Vagina (tissue), 2 donors: ENCODE measurements at places on chromosomes 2 and 18. TPM values are rescaled to one million over a fixed set of nuclear protein-coding genes. Genes with fewer than 3 reads are reported as not detected.
A peak's percentile ranks its signal among the peaks of the same experiment; 100 is the strongest.

GRCh38 chr2:164252568-164253287 is 368.6 kb downstream of the GRB14 start:
- no peaks in the 10 kb centered on the region for H3K27me3 ChIP-seq
- no peak overlapping the region for H3K4me3 ChIP-seq
- no peaks in the 10 kb centered on the region for H3K36me3 ChIP-seq
- no peak for DNase-seq
- H3K4me1 ChIP-seq = no peaks in the 10 kb centered on the region

DNA sequence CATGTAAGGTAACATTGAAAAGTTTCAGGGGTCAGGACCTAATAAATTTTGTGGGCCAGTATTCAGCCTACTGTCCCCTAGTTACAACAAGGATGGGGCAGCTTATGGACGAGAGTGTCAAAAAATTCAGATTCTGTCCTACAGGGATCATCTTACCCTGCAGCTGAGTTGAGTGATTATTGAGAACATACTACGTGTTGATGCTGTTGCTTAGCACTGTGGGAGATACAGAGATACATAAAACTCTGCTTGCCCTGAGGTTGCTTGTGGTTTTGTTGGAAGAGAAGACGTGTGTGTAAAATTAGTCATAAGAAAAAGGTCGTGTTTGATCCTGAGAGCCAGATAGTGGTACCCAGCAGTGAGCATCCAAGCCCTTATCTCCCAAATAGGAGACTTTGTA is 253.2 kb downstream of the NEDD4L start:
- no peak for DNase-seq
- peaks cover 12% of the 10 kb centered on the region for H3K4me1 ChIP-seq
- H3K27me3 ChIP-seq = no peaks in the 10 kb centered on the region
- no peaks in the 10 kb centered on the region for H3K36me3 ChIP-seq
- no peak overlapping the region for H3K27ac ChIP-seq
- H3K4me3 ChIP-seq = no peak overlapping the region

DNA sequence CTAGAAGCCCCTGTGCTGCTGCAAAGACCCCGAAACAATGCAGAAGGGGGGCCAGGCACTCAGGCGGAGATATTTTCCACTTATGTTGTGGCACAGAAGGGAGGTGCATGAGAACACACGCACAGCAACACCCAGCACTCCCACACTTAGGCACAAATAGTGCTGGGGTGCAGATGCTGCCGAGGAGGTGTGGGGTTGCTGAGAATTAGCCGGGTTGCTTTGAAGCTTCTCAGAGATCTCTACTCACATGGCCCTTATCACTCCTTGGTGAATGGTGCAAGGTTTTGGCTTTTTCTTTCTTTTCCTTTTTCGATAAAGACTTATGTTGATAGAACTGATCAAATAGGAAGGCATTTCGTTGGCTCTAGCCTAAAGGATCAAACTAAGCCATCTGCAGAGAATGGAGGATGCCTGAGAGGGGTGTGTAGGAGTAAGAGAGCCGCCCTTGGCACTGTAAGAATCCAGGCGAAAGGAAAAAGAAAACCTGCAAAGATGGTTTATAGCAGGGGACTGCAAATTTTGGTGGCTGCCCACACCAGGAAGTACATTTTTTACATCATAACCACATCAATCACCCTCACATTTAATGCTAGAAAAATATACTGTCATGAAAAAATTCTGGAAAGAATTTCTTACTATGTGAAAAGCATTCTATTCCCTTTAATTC is 27.9 kb upstream of the FHL2 start:
- DNase-seq = no peak
- no peak overlapping the region for H3K4me3 ChIP-seq
- peaks cover 9% of the 10 kb centered on the region for H3K4me1 ChIP-seq
- no peak overlapping the region for H3K27ac ChIP-seq
- no peaks in the 10 kb centered on the region for H3K27me3 ChIP-seq

DNA sequence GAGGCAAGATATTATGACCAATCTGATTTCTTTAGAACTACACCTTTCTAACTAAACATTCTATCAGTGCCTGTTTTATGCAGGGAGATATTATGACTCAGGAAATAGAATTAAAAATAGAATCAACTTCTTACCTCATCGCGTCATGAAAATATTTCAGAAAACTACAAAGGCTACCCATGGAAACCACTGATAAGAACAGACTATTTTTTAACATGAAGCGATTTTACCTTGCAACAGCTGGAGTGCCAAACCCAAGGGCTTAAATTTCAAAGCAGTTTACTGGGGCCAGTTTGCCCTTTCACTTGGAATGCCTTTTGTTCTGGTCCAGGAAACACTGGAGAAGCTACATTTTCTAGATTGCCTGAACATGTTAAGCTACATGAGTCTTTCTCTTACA is 304.8 kb upstream of the CCDC68 start:
- H3K27ac ChIP-seq = no peak overlapping the region
- no peaks in the 10 kb centered on the region for H3K27me3 ChIP-seq
- no peak for DNase-seq

DNA sequence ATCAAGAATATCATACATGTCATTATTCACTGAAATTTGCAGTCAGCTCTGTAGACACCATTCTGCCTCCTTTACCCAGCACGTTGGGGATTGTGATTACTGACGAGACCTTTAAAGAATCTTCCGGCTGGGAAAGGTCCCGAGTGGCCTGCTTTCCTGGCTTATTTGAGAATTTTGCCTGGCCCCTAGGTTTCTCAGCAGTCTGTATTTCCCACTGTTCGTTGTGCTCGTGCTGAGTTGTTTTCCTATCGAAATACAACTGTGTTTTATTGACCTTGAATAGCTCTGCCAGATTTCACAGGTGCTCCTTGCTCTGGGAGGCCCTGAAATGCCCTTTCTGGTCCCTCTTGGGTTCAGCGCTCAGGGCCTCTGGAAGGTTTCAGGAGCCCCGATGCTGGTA is 94.9 kb downstream of the AGAP1 start:
- peaks cover 3% of the 10 kb centered on the region for H3K4me1 ChIP-seq
- no peak overlapping the region for H3K4me3 ChIP-seq
- H3K27ac ChIP-seq = no peak overlapping the region
- DNase-seq = no peak

- no peak overlapping the region for H3K27ac ChIP-seq
- H3K27me3 ChIP-seq = no peaks in the 10 kb centered on the region
- H3K4me3 ChIP-seq = no peak overlapping the region
- no peak for DNase-seq
- H3K36me3 ChIP-seq = no peaks in the 10 kb centered on the region
Observed at GRCh38 chr2:109105113-109105512, 23.9 kb upstream of the SH3RF3 start.

DNA sequence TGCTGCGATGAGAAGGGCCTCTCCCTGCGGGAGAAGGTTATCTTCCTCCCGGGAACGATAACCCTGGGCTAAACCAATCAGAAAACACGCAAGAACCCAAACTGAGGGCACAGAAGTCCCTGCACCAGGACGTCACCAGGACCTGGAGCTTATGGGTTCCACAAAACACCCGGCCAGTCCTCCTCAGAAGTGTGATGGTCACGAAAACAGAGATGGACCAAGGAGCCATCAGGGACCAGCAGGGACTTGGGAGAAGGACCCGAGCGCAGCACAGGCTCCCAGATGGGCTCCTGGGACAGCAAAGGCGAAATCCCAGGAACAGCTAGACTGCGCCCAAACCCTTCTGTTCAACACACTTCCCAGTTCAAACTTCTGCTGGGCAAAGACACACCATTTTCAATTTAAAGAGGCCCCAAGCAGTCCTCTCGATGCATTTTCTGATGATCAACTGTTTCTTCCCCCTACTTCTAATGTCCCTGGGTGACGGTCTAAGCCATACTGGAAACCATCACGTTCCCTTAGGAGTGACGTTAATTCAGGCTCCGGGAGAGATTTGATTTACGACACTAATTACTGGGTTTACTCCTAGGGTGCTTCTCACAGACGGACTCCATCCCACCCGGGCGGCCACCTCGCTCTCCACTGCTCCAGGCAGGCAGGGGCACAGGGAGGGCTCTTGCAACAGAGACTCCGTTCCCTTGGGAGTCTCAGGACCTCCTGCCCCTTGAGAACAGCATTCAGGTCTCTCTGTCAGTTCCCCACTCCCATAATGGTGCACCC is 29.2 kb downstream of the ZNF516 start:
- H3K27ac ChIP-seq = peak overlapping the region; percentile 48
- no peaks in the 10 kb centered on the region for H3K36me3 ChIP-seq
- no peak overlapping the region for H3K4me3 ChIP-seq
- H3K27me3 ChIP-seq = no peaks in the 10 kb centered on the region

GRCh38 chr2:41923156-41923786 is 124.5 kb upstream of the PKDCC start:
- no peak for DNase-seq
- no peaks in the 10 kb centered on the region for H3K27me3 ChIP-seq
- H3K36me3 ChIP-seq = no peaks in the 10 kb centered on the region
- no peak overlapping the region for H3K27ac ChIP-seq

DNA sequence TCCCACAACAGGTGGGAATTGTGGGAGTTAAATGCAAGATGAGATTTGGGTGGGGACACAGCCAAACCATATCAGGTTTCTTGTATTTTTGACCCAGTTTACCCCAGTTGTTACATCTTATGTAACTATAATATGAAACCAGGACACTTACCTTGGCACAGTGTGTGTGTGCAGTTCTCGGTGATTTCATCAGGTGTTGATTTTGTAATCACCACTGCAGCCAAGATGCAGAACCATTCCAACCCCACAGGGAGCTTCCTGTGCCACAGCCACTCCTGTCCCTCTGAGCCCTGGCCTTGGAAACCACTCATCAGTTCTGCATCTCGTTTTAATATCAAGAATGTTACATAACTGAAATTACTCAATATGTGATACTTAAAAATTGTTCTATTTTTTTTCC is 31.8 kb downstream of the ATP9B start:
- no peak for DNase-seq
- H3K36me3 ChIP-seq = no peaks in the 10 kb centered on the region
- no peaks in the 10 kb centered on the region for H3K4me1 ChIP-seq
- no peak overlapping the region for H3K27ac ChIP-seq
- no peaks in the 10 kb centered on the region for H3K27me3 ChIP-seq

GRCh38 chr2:38653380-38653714 is 12.6 kb upstream of the GALM start:
- no peak for DNase-seq
- H3K4me3 ChIP-seq = no peak overlapping the region
- H3K4me1 ChIP-seq = no peaks in the 10 kb centered on the region
- H3K27me3 ChIP-seq = no peaks in the 10 kb centered on the region

DNA sequence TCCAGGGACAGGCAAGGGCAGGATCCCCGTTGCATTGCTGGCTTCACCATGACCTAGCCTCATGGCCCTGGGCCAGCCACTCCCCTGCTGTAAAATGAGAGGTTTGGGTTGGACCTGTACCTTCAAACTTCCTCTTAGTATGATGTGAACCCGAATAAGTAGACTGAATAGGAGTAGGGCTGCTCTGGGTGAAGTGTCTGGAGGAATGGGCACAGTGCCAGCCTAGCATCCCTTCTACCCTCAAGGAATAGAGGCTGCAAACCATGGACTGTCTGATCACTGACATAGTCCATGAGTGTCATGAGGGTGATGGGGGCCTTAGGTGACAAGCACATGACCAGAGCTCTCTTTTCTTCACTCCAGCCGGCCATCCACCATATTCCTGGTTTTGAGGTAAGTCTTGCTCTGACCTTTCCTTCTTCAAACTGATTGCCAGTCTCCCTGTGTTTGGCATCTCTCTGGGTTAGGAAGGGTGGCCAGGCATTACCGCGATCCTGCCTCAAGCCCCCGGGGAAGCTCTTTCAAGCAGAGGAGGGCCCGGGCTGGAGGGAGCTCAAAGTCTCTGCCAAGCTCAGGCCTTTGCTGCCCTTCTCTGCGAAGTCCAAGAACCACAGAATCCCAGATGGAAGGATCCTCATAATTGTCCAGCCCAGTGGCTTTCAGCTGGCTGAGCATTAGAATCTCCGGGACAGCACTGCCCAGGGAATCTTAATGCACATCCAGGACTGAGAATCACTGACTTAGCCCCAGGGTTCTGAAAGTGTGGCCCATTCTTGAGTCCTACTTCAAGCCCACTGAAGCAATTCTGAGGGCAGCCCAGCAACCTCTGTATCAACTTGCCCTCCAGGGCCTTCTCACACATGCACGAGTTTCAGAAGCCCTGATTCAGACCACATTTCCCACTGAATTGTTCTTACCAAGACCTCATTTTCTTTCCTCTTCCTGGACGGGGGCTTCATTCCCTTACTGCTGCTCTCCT is 148.1 kb downstream of the DYSF start:
- no peaks in the 10 kb centered on the region for H3K27me3 ChIP-seq
- no peak overlapping the region for H3K27ac ChIP-seq
- H3K36me3 ChIP-seq = no peaks in the 10 kb centered on the region
- H3K4me3 ChIP-seq = no peak overlapping the region

- H3K4me1 ChIP-seq = peaks cover 16% of the 10 kb centered on the region
- H3K36me3 ChIP-seq = no peaks in the 10 kb centered on the region
- no peaks in the 10 kb centered on the region for H3K27me3 ChIP-seq
- DNase-seq = peak; percentile 93
- H3K27ac ChIP-seq = peak overlapping the region; percentile 79
Observed at GRCh38 chr2:9638532-9638931, 7.7 kb upstream of the YWHAQ start.

GRCh38 chr2:25397777-25398176 is 56.1 kb upstream of the DNMT3A start:
- H3K4me3 ChIP-seq = no peak overlapping the region
- DNase-seq = no peak
- no peak overlapping the region for H3K27ac ChIP-seq
- H3K36me3 ChIP-seq = no peaks in the 10 kb centered on the region
- H3K27me3 ChIP-seq = no peaks in the 10 kb centered on the region
- H3K4me1 ChIP-seq = no peaks in the 10 kb centered on the region

The BAZ2B gene
- total RNA-seq = 90.6 TPM

- no peaks in the 10 kb centered on the region for H3K4me1 ChIP-seq
- DNase-seq = peak; percentile 82
- no peak overlapping the region for H3K4me3 ChIP-seq
- H3K36me3 ChIP-seq = no peaks in the 10 kb centered on the region
- H3K27me3 ChIP-seq = no peaks in the 10 kb centered on the region
- no peak overlapping the region for H3K27ac ChIP-seq
Observed at GRCh38 chr2:242030226-242030575, 160.7 kb downstream of the RTP5 start.

GRCh38 chr18:27135504-27136207 is 49.5 kb downstream of the CHST9 start:
- no peaks in the 10 kb centered on the region for H3K36me3 ChIP-seq
- no peak overlapping the region for H3K27ac ChIP-seq
- DNase-seq = no peak
- no peaks in the 10 kb centered on the region for H3K4me1 ChIP-seq
- H3K4me3 ChIP-seq = no peak overlapping the region
- H3K27me3 ChIP-seq = no peaks in the 10 kb centered on the region

The CCDC102B gene
- 6.4 TPM for total RNA-seq

DNA sequence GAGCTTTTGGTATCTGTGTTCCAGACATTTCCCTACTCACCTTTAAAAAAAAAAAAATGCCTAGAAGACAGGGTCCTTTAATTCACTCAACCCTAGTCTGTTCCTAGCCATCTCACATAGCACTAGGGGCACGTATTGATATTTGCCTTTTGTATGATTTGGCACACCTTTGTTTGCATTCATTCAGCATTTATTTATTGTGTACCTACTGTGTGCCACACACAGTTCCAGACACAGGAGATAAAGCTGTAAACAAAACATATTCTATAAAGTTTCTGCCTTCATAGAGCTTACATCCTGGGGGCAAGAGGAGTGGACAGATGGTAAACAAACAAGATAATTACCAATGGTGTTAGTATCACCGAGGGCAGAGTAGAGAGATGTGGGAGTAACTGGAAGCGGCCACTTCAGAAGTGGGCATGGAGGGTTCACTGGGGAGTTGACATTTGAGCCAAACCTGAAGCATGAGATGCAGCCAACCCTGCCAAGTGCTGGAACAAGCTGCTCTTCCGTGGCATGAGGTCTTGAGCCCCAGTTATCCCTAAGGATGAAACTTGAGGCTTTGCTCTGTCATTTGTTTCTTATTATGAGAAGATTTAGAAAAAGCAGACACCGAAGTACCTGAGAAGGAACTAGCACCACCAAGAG is 18.2 kb downstream of the MAPRE2 start:
- DNase-seq = no peak
- no peaks in the 10 kb centered on the region for H3K36me3 ChIP-seq
- no peaks in the 10 kb centered on the region for H3K27me3 ChIP-seq

The ITGB6 gene
- total RNA-seq = 17.2 TPM
